ENCODE measurements at places on chromosomes 1 and 21.

- DNase-seq = no peak
Measured at GRCh38 chr1:110872745-110873720, at the start of gene CD53. TSS of gene CD53 (plus strand) at chr1:110873148. CDS start at chr1:110891409, 18,261 bp downstream.

- DNase-seq = no peak
Measured at GRCh38 chr1:45971335-45971734, 161.1 kb downstream of the PIK3R3 start.

- DNase-seq = no peak
Measured at GRCh38 chr1:71785450-71785849, 496.9 kb downstream of the NEGR1 start.

GRCh38 chr1:56404561-56405030 is 174.8 kb downstream of the PLPP3 start:
- no peak for DNase-seq

- no peak for DNase-seq
Measured at GRCh38 chr1:43990271-43991199, 864 bp upstream of the CCDC24 start.

DNA sequence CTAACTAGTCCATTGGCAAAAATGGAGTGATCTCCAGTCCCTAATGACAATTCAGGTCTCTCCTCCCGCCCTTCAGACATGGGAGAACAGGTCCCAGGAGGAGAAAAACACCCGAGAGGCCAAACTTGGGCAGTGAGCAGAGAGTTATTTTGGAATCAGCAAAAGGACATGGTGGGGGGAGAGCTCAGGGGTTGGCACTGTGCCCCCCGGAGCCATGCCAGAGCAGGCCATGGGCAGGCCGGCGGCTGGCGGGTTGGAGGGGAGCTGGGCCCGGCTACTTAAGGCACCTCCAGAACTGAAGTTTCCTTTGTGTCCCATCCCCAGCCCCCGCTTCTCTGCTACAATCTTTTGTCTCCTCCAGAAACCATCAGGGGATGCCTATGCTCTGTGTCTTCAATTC is 7.1 kb downstream of the LGR6 start:
- DNase-seq = no peak

DNA sequence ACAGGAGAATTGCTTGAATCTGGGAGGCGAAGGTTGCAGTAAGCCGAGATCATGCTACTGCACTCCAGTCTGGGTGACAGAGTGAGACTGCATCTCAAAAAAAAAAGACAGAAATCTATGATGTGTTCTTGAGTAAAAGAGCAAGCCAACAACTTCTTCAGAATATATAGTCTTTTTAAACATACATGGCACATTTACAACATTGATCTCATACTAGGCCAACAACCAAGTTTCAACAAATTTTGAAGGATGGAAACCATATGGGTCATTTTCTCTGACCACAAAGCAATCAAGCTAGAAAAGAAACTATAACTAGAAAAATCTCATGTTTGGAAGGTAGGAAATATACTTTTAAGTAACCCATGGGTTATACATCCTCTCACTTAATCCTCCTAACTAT is 38.3 kb downstream of the PAFAH2 start:
- DNase-seq = no peak

- no peak for DNase-seq
Measured at GRCh38 chr1:102434421-102434820, 437.7 kb upstream of the OLFM3 start.

DNA sequence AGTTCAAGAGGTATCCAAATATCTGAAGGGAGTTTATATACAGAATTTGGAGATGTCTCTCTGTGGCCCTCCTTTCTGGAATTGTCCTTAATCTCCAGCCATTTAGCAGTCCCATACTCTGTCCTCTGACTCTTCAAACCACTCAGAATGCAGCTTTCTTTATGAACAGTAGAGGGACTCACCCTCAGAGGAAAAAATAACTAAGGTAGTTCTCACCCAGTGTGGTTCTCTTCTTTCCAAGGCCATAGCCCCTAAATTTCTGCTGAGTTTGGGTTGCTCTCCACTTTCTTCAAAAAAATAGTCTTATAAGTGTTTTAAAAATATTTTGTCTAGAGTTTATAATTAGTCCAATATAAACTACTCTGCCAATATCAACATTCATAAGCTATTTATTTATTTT is 369.7 kb downstream of the MATN1 start:
- DNase-seq = no peak

GRCh38 chr1:175576865-175577264 is 166.5 kb downstream of the TNR start:
- no peak for DNase-seq

GRCh38 chr1:199685369-199685768 is 342.1 kb upstream of the NR5A2 start:
- no peak for DNase-seq

- no peak for DNase-seq
Measured at GRCh38 chr1:40653851-40654537, 11.5 kb downstream of the RIMS3 start.

DNA sequence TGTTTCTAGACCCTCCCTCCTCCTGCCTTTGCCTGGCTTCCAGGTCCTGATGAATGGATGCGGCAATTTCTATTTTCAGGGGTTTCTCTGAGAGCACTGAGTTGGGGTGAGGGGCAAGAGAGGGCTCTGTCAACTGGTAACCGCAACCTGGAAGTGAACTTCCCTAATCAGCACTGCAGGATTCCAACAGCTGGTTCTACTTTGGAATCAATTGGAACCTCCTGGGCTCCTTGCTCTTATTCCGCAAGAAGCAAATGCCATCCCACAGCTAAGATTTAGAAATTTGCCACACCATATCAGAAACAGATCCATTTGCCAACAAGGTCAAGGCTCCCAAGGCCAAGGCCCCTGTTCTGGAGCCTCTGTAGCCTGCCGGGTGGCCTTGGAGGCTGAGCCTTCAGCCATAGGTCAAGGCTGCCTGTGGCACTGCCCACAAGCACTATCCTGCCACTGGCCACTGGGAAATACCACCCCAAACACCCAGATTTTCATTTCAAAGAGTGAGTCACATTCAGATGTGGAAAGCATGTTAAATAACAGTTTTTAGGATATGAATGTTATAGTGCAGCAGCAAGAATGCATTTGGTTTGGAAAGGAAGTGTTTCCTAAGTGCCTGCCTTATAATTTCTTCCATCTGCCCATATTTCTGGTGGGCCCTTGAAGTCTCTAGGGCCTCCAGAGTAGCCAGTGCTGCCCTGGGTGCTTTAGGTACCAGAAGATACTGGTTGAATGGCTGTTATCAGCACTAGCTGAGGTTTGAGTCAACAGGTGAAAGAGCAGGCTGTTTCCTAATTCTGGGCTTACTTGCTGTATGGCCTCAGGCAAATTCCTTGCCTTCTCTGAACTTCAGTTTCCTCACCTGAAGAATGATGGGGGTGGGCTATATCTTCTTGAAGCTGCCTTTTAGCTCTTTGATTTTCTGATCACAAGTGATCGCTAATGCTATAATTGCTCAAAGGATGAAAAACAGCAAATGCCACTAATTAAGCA is 56.3 kb upstream of the JUN start:
- no peak for DNase-seq

DNA sequence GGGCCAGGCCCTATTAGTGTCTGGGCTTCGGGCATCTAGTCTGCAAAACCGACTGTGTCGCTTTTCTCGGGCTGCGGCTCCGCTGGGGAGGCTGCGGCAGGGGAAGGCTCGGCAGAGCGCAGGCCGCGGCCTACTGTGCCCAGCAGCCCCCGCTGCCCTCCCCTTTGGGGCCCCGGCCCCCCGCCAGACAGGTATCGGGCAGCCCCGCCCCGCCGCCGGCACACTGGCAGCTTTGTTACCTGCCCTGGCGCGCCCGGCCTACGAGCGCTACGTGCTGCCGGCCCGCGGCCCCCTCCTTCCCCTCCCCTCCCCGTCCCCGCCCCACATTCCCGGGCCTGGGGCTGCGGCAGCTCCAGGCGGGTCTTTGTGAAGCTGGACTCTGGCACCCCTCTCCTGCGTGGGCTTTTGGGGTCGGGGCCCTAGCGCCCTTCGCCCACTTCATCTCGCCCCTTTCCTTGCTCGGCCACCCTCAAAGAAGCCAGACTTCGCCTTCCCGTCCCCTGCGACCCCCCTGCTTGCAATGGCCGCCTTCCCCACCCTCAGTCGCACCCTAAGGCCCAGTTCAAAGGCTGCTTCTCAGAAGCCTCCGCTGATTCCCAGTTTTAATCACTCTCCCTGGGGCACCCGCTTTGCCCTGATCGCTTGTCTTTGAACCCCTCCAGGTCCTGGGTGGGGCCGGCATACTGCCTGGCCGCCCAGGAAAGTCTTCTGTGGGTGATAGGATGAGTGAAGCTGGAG is 48.9 kb upstream of the SLC2A1 start:
- peak; percentile 27 for DNase-seq

- no peak for DNase-seq
Measured at GRCh38 chr1:13523780-13524477, 10.1 kb upstream of the LRRC38 start.

All from left renal pelvis (tissue), 4 donors.